ENCODE measurements at places on chromosomes 6 and 20. TPM values are rescaled to one million over a fixed set of nuclear protein-coding genes. Genes with fewer than 3 reads are reported as not detected.

DNA sequence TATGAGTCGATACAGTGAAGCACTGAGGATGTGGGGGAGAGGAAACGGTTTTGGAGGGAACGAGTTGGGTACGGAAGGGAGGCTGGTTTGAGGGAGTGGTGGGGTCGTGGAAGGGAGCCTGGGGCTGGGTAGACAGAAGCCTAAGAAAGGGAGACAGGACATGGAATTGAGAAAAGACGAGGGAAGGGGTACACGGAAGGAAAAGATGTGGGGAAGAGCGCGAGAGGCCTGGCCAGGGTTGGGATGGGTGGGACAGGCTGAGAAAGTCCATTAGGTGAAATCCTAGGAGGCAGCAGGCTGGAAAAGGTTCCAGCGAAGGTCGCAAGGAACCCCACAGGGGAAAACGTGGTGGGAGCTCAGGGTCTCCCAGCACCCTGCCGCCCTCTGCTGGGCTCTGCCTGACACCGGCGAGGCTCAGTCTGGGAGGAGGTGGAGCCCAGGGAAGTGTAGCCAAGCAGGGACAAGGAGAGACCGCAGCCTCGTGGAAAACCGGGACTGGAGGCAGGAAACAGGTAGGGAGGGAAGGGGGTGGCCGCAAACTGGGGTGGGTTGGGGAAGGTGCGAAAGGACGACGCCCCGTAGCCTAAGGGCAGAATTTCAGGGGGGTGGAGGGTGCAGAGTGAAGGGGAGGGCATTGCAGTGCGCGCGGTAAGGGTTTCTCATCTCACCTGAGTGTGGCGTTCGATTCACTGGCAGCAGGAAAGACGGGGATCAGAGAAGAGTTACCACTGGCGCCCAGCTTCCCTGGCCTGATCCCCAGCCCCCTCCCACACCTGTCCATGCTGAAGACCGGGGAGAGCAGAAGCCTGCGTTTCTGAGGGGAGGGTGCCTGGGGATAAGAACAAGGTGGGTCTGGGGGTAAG lies 4.3 kb downstream of the GABBR1 start:
- H3K27ac ChIP-seq = peak overlapping the region; percentile 44
- H3K4me1 ChIP-seq = peaks cover 29% of the 10 kb centered on the region
- H3K36me3 ChIP-seq = no peaks in the 10 kb centered on the region
- peaks cover 50% of the 10 kb centered on the region for H3K27me3 ChIP-seq
- DNase-seq = peak; percentile 67

- DNase-seq = no peak
- no peaks in the 10 kb centered on the region for H3K36me3 ChIP-seq
- H3K4me3 ChIP-seq = no peak overlapping the region
- H3K4me1 ChIP-seq = peaks cover 7% of the 10 kb centered on the region
- H3K27me3 ChIP-seq = peaks cover 28% of the 10 kb centered on the region
- H3K27ac ChIP-seq = no peak overlapping the region
These were observed 17.1 kb upstream of the NTSR1 start for GRCh38 chr20:62691487-62691886.

DNA sequence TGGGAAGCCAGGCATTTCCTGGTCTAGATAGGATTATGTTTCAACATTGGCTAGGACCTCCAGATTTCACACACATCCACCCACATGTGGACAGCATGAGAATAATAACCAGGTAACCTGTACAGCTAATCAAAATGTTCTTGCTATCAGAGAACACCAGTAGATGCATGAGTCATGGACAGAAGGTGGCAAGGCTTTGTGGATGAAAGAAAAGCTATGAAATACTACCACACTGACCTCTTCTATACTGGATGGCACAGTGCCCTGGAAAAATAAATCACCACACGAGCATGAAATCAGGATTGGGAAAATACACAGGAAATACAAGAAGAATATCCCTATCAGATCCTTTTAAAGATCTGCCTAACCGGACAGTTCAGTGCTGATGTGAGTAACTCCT lies 113.0 kb downstream of the GMDS start:
- no peaks in the 10 kb centered on the region for H3K36me3 ChIP-seq
- no peak for DNase-seq
- no peak overlapping the region for H3K4me3 ChIP-seq
- no peaks in the 10 kb centered on the region for H3K27me3 ChIP-seq
- H3K4me1 ChIP-seq = peaks cover 23% of the 10 kb centered on the region

MLN gene
- not detected for total RNA-seq

MAP3K7 gene
- 26.5 TPM for total RNA-seq

GPLD1 gene
- total RNA-seq = 0.42 TPM

DNA sequence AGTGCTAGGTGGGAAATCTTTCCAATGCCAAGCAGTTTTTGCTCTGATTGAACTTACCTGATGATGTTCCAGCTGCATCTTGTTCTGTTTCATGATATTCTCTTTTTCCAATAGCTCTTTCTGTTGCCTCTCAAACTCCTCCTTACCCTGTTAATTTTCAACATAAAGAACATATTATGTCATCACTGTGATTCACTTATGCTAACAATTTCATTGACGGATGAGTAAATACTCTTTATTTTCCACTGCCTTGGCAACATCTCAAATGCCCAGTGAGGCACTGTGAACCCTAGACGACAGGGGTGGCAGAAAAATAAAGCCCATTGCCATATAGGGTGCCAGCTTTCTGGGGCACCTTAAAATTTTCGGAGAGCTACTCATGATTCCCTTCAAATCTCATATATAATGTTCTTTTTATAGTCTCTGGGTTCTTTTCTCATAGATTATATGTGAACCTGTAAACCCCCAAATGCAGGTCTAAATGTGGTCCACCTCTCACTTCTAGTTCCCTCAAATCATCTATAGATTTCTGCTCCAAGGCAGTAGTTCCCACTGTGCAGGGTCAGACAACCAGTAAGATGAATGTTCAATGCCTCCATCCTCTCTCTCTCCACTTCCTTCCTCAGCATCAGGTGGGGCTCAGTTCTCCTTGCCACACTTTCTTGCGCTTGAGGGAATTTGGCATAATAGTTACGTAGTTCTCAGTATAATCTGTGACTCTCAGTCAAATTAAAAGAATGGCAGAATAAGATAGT lies 44.1 kb downstream of the NEDD9 start:
- no peak overlapping the region for H3K4me3 ChIP-seq
- no peak overlapping the region for H3K27ac ChIP-seq
- DNase-seq = no peak
- H3K27me3 ChIP-seq = no peaks in the 10 kb centered on the region
- peaks cover 91% of the 10 kb centered on the region for H3K36me3 ChIP-seq
- no peaks in the 10 kb centered on the region for H3K4me1 ChIP-seq

DNA sequence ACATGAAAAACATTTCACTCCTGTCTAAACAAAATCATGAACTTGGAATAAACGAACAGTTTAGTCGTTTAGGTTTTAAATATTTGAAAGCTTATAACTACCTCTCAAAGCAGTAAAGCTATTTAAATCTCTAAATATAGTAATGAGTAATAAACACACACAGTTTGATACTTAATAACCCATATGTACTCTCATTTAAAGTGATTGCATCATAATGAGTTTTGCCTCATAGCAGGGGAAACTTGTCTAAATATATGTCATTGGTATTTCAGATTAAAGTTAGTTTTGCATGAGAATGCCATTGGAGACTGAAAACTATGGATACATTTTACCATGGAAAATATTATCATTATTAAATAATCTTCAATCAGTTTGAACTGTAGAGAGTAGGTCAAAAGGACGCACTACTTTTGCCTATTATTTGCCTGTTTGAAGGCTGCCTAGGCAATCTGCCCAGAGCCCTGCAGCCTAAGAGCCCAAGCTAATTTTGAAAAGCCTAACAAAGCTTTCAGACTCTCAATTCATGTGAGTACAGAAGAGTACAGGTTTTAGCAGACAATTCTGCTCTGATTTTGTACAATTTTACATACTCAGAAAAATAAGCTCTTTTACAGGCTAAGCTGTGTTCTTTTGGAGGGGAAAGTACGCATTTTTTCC lies 632.8 kb downstream of the HACE1 start:
- H3K4me3 ChIP-seq = no peak overlapping the region
- H3K36me3 ChIP-seq = no peaks in the 10 kb centered on the region
- H3K27ac ChIP-seq = no peak overlapping the region

DNA sequence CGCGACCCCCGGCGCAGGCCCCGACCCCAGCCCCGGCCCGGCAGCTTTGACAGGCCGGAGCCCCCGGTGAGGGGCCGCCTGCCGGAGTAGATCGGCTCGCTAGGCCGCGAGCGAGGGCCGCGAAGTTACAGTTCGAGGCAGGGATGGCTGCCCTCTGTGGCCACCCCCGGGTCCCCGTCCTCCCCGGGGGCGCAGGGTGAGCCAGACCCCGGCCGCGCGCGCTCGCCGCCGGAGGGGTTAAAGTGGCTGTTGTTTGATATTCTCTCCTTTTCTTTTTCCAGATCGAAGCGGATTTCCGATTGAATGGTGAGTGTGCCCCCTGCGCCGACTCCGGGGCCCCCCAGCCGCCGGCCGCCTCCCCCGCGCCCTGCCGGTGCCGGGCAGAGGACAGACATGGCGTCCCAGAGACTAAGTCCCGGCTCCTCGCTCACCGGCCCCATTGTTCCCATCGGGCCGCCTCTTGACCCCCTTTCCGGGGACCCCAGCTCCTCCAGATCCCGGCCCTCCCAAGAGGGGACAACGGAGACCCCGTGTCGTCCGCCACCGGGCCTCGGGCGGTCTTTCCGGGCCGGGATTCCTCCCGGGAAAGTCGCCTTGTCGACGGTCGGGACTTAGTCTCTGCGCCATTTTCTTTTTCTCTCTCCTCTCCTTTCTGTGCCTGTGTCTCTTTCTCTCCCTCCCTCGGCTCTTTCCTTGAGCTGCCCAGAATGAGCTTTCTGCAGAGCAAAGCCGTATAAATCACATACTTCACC lies 704 bp downstream of the TOP1 start:
- peaks cover 54% of the 10 kb centered on the region for H3K4me1 ChIP-seq
- peak; percentile 59 for DNase-seq
- H3K4me3 ChIP-seq = peak overlapping the region; percentile 85
- H3K36me3 ChIP-seq = peaks cover 37% of the 10 kb centered on the region

GRCh38 chr6:138824482-138825144 lies 28.7 kb downstream of the ECT2L start:
- H3K4me1 ChIP-seq = peaks cover 5% of the 10 kb centered on the region
- H3K4me3 ChIP-seq = no peak overlapping the region
- H3K36me3 ChIP-seq = no peaks in the 10 kb centered on the region
- peak; percentile 55 for DNase-seq

DNA sequence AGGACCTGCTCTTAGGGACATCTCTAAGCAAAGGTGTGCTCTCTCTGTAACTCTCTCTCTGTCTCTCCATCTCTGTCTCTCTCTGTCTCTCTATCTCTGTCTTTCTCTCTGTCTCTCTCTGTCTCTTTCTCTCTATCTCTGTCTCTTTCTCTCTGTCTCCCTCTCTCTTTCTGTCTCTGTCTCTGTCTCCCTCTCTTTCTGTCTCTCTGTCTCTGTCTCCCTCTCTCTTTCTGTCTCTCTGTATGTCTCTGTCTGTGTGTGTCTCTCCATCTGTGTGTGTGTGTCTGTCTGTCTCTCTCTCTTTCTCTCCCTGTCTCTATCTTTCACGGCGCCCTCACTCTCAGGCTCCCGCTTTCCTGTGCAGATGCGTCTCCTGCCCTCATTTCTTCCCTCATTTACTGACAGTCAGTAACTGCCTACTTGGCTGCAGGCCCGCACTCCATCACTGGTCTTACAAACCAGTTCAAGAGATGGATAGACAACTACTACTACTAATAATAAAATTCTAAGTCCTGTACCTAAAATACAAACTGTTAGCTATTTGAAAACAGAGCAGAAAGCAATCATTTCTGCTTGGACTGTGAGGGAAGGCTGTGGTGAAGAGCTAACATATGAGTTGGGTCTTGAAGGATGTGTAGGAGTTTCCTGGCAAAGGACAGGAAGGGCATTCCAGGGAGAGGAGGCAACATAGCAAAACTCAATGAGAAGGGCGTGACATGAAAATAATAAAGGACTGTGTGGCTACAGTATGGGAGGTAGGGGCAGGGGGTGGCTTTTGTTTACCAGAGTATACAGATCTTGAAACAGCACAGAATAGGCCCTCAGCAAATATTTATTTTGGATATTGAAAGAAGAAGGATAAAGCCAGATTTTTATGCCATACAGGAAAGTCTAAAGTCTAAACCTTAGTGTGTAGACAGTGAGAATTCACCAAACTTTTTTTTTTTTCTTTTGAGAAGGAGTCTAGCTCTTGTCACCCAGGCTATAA lies 67.8 kb upstream of the TAB2 start:
- no peak for DNase-seq
- H3K36me3 ChIP-seq = peaks cover 26% of the 10 kb centered on the region
- no peak overlapping the region for H3K4me3 ChIP-seq
- H3K27ac ChIP-seq = peak overlapping the region; percentile 54
- peaks cover 31% of the 10 kb centered on the region for H3K4me1 ChIP-seq
- no peaks in the 10 kb centered on the region for H3K27me3 ChIP-seq

DNA sequence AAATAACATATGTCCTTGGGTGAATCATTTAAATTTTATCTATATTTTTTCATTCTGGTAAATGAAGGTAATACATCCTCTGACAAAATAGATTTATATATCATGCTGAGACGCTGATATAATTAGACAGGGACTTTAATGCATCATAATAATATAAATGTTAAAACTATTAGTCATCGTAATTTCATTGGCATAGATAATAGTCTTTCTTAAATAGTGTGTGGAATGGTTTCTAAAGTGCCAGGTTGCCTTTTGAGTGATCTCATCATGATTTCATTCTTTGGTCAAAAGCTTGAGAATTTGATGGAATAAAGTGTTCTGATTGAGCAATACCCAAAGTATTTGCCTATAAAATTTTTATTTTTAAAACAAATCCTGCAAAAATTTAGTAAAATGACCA lies 43.2 kb upstream of the BMP5 start:
- H3K36me3 ChIP-seq = no peaks in the 10 kb centered on the region
- H3K4me1 ChIP-seq = no peaks in the 10 kb centered on the region
- H3K4me3 ChIP-seq = no peak overlapping the region
- no peak for DNase-seq
- H3K27ac ChIP-seq = no peak overlapping the region

- no peak for DNase-seq
- H3K27ac ChIP-seq = no peak overlapping the region
- no peak overlapping the region for H3K4me3 ChIP-seq
- no peaks in the 10 kb centered on the region for H3K4me1 ChIP-seq
- H3K36me3 ChIP-seq = no peaks in the 10 kb centered on the region
These were observed 1242.0 kb downstream of the KHDRBS2 start for GRCh38 chr6:61044011-61044410.
